ENCODE measurements at places on chromosomes 5 and 9.

- no peak for DNase-seq
Measured at GRCh38 chr9:1434052-1434767, 384.1 kb downstream of the DMRT2 start.

GRCh38 chr5:95414451-95414850, 23.3 kb downstream of the FAM81B start:
- no peak for DNase-seq

GRCh38 chr5:86880785-86881492, 263.2 kb downstream of the COX7C start:
- peak; percentile 14 for DNase-seq

DNA sequence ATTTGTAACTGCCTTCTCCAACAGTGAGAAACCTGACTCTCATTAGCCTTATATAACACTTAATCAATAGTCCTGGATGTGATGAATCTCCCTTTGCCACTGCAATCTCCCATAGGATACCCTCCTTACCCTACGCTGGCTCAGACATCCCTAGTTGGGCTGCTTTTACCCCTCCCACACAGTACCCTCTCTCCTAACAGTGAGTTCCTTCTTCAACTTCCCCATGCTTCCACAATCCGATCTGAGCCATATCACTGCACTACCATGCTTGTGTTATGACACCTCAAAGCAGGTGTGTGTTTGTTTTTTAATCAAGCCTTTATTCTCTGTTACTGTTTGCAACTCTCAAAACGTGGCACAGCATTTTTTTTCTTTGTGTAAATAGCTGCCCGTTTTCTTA, 60.5 kb upstream of the C9orf72 start:
- no peak for DNase-seq

DNA sequence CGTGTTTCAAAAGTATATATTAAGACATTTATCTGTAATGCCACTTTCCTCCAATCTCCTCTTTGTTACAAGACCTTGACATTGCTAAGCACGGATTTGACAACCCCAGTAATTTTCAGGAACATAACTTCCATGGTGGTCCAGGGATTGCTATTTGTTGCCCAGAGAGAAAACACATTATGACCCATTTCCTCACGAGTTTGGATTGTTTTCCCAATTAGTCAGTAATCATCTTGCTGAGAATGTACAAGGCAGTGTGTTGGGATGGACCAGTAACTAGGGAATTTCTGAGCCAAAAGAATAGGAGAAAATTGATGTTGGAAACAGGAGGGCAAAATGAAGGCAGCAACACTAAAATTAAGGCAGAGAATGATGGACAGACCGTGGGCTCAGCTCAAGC, 574.1 kb downstream of the EBF1 start:
- DNase-seq, result no peak

DNA sequence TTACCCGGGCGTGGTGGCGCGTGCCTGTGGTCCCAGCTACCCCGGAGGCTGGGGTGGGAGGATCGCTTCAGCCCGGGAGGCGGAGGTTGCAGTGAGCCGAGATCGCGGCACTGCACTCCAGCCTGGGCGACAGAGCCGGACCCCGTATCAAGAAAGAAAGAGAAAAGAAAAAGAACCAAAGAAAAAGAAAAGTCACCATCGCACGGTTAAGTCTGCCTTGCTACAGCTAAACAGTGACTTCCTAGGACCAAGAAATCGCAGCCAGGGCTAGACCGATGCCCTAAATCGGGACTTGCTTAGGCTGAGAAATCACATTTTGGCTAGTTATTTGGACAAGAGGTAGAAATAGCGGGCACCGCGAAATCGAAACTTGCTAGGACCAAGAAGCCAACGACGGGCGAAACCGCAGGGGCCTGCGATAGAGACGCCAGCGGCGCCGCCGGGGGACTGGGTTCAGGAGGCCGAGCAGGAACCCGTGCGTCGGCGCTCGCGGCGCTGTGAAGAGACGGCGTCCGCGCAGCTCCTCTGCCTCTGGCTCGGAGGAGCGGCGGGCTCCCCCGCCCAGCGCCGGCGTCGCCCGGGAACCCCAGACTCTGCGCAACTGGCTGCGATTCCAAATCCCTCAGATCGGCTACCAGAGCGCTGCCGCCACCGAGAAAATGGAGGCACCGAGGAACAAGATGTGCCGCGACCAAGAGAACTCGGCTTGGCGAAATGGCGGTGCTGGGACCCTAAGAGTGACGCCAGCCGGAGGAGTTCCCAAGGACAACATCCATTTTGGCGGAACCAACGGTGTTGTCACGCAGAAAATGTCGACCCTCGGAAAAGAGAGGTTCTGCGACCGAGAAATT, 26.1 kb upstream of the ANXA2R start:
- peak; percentile 53 for DNase-seq

GRCh38 chr9:137157618-137158415, 12.0 kb downstream of the LRRC26 start:
- DNase-seq, result no peak

GRCh38 chr9:84691634-84692033, 22.1 kb downstream of the NTRK2 start:
- DNase-seq, result no peak

DNA sequence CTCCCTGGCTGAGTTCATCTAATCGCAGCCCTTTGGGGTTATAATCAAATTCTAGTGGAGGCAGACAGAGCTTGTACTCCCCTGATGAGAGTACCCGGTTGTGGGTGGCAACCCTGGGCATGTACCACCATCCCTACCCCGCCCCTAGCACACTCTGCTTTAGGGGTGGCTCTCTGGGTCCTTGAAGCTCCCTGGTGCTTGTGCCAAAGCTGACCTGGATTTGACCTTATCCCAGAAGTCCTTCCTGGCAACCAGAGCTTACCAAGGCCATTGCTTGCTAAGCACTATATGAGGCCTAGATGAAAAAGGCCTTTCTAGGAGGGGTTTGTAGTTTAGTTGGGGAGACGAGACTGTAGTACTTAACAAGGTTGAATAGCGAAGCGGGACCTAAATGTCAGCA, 72.2 kb downstream of the RGS3 start:
- no peak for DNase-seq

DNA sequence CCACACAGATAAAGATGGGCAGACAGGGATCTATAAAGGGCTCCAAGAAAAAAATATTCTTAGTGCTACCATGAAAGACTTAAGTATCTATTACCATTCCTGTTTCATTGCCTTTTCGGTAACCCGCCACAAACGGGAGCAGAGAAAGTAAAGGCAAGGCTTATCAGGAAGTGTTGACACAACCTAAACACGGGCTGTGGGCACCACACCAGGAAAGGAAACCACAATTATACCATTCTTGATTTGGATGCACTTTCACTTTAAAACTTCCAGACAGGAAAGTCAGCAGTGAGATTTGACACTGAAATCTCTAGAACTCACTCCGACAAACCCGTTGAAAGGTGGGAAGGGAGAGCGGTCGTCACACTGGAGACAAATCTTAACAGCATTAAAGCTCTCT, 6.5 kb downstream of the TLE1 start:
- DNase-seq, result no peak

DNA sequence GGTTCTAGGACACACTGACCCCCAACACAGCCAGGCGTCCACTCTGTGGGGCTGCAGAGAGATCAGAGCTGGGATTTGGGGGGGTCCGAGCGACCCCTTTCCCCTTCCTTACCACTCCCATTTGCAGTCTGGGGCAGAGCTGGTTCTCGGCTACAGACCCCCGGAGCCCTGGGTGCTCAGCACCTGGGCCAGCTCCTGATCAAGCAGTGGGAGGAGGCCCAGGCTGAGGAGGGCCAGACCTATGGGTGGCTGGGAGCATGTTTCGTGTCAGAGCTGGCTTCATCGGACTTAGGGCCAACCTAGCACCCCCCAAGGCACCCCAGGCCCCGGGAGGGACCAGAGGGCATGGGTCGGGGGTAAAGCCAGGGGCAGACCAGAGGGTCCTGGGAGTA, 7.6 kb downstream of the GRIN1 start:
- DNase-seq, result no peak

DNA sequence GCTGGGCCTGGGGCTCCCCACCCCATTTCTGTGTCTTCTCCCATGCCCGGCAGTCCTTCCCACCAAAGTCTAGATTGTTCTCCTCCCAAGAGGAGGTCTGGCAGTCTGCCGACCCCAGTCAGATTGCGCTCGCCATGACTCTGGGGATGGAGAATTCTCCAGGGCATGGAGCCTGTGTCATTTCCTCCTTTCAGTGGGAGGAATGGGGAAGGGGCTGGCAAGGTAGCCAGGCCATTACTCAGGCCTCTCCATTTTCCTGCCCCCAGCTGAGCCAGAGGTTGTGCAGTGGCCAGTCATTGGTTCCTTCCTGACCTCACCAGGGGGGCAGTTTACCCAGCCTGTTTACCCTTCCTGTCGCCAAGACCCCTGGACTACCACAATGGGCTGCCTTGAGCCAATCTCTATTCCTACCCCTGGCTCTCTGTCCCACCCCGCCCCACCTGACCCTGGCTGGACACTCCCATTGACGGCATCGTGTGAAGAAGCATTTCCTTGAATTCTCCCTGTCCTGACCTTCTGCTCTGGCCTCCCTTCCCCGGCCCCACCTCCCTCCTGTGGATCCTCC, 628 bp downstream of the SYNPO start:
- DNase-seq, result no peak

- DNase-seq, result no peak
Measured at GRCh38 chr5:168339109-168339771, 47.8 kb downstream of the WWC1 start.

DNA sequence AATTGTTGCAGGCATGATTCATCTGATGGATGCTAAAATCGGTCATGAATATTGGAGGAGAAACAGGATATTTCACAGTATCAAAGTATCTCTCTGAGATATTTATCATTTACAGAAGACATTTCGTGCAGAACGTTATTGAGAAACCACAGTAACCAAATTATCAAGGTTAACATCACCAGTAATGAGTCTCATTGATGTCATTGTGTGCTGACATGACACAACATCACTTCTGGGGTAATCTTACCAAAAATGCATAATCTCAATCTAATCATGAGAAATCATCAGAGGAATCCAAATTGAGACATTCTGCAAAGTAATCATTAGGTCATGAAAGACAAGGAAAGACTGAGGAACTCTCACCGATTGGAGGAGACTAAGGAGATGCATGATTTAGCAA, 42.7 kb downstream of the C5orf22 start:
- no peak for DNase-seq
